ENCODE measurements at places on chromosomes 5 and 9.

DNA sequence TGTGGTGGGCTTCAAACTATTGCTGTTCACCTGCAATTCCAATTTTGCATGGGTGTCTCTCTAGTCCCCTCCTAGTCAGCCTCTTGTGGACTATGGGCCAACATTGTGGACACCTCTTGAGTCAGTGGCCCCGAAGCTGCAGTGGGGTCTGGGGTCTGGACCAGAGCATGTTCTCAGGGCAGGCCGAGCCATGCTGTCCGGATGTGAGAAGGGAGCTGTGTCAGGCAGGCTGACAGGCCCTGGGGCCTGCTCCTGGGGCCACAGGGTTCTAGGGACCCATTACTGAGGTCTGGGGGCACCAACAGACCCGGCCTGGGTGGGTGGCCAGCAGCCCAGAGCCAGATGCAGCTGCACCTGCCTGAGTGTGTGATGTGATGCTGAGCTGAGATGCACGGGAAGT is 16.5 kb upstream of the IRX4 start:
- no peak for DNase-seq

DNA sequence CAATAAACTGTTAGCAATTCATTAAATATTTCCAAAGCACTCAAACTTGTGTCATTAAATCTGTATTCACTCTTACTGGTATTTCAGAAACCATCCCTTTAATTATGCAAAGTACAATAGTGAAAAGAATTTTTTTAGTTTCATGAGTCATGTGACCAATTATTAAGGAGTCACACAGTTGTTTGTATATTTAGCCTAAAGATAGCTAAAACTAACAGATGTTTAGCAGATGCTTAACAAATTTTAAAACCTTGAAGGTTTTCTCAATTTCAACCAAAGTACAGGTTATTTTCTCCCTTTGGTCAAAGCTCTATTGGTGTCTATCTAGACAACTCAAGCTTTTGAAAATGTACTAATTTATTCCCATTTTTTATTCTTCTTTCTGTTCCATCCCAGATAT is 44.1 kb downstream of the PJA2 start:
- no peak for DNase-seq

DNA sequence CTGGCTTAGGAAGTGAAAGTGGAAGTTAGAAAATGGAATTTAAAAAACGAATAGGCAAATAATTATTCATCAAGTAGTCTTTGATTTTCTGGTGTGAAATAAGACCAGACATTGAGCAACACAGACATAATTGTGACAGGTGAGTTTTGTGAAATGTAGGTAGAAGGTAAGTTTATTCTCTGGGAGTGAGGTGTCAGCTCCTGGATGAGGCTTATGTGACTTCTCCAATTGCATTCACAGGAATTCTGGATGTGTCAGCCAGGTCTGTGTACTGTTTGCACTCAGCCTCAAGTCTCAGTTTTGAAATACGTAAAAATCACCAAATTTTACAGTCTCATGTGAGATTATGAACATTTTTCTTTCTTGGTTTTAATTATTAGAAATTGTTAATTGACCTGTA is 537.6 kb downstream of the CETN3 start:
- DNase-seq: no peak

DNA sequence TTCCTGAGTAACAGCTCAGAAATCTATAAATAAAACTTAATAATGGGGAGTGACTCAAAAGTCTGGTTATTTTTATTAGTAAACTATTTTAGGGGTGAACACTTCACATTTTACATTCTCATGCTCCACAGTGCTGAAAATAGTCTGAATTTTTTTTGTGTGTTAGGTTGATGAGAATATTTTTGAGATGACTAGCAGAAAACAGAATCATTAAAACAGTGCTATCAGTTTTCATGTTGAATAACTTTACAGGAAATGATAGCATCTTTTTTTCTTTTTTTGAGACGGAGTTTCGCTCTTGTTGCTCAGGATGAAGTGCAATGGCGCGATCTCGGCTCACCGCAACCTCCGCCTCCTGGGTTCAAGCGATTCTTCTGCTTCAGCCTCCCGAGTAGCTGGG is 60.3 kb downstream of the TMC1 start:
- no peak for DNase-seq

GRCh38 chr5:624951-625230 is 12.8 kb downstream of the CEP72 start:
- DNase-seq: no peak

GRCh38 chr5:102850503-102850902 is 95.4 kb downstream of the PAM start:
- DNase-seq: no peak

GRCh38 chr5:59062986-59063683 is 480.3 kb downstream of the RAB3C start:
- no peak for DNase-seq

GRCh38 chr9:38074441-38074961 is 5.5 kb upstream of the SHB start:
- no peak for DNase-seq

- DNase-seq: no peak
Measured at GRCh38 chr5:32686799-32687498, 24.2 kb upstream of the NPR3 start.

- no peak for DNase-seq
Measured at GRCh38 chr5:74903165-74903787, 37.1 kb upstream of the FAM169A start.

DNA sequence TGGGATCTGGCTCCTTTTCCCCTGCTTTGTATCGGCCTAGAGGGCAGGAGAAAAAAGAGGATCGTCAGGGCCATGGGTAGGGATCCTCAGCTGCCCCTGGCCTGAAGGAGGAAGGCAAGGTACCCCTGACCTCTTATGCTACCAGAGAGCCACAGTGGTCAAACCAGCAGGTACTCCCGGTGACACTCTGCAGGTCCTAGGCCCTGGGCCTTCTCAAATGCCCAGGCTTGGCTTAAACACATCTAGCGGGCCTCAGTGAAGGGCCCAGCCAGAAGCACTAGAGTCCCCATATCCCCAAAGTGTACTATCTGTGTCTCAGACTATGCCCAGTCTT is 3.5 kb downstream of the IRF1 start:
- no peak for DNase-seq

DNA sequence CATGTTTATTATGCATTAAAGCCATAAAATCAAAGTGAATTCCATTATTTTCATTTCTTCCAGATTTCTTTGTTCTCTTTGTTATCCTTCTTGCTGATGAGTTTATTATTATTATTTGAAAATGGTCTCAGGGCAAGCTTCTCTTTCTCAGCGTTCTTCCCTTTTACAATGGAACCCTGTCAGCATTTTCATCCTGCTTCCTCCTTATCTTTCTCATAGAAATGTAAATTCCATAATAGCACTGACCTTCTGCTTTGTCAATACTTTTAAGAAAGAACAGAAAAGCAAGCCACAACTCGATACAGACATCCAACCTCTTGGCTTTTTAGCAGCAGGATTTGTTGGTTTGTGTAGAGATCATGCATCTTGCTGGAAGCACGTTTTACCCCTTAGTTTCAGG is 114.0 kb upstream of the BASP1 start:
- no peak for DNase-seq

DNA sequence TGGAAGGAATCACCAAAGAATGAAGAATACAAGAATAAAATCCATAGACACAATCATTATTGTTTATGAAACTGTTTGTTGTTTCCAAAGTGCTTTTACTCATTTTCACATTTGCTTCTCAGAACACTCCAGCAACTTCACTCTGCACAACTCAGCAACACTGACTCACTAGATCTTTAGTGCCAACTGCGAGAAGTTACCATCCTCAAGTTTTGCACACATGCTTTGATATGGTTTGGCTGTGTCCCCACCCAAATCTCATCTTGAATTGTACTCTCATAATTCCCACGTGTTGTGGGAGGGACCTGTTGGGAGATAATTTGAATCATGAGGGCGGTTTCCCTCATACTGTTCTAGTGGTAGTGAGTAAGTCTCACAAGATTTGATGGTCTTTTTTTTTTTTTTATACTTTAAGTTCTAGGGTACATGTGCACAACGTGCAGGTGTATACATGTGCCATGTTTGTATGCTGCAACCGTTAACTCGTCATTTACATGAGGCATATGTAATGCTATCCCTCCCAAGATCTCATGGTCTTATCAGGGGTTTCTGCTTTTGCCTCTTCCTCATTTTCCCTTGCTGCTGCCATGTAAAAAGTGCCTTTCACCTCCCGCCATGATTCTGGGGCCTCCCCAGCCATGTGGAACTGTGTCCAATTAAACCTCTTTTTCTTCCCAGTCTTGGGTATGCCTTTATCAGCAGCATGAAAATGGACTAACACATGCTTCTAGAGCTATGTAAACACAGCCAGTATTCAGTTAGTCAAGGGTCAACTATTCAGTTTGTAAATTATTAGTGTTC is 36.9 kb downstream of the CLINT1 start:
- DNase-seq: no peak

GRCh38 chr9:4489919-4490704 is at the start of gene SLC1A1:
Gene SLC1A1 (plus strand): TSS chr9:4490468. CDS start chr9:4490680, 212 bp downstream.
- DNase-seq: no peak

DNA sequence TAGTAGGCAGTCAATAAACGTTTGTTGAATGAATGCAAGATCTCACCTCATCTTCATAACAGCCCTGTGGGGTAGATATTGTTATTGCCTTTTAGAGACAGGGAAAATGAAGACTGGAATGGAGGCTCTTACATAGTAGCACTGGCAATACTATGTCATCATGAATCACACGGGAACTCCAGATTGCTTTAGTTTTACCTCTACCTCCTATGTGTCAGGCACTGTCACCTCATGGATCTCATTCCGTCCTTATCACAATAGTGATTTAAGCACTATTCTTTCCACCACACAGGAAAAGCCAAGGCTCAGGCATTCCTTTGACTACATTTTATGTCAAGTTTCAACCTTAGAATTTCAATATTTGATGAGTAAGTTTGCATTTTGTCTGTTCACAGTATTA is 2.9 kb upstream of the EPB41L4B start:
- DNase-seq: no peak

GRCh38 chr5:11334404-11334803 is 569.8 kb downstream of the CTNND2 start:
- DNase-seq: no peak

GRCh38 chr9:98127226-98127625 is 8.2 kb upstream of the TRIM14 start:
- no peak for DNase-seq

- no peak for DNase-seq
Measured at GRCh38 chr9:88653406-88653805, 118.4 kb downstream of the NXNL2 start.

DNA sequence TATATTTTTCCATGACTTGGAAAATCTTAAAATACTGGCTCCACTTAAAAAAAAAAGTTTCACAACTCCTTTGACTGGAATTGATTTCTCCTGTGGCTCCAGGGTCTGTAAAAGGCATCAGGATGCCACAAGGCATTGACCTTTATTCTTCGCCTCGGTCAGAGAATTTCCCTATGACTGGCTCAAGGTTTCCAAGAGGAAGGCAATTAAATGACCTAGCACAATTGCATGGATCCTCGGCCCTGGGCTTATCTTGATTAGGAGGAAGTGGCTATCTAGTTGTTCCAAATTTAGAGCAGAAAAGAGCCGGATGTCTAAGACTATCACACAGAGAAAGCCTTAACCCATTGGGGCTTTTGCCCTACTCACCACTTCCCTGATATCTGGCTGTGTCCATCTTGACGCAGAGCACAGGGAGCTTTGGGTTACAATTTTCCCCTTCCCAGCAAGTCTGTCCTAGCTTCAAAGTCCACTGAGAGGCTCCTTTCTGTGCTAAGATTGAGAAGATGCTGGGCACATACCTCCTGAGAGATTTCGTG is 56.9 kb upstream of the COL15A1 start:
- DNase-seq: no peak

DNA sequence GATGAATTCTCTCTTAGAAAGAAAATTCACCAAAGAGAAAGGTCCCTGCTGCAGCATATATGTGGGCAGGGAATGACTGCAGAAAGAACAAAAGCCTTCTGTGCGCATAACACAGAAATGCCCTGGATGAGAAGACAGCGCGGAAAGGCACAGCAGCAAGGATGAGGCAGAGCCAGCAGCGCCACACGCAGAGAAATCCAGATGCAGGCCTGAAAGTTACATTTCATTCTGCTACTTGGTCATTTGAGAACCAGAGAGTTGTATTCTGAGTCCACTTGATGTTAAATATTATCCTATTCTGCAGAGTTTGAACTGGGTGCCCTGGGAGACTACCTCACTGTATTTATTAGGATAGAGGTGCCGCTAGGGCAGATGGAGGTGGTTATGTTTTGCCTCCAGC is 68.5 kb downstream of the GLDC start:
- no peak for DNase-seq

- DNase-seq: no peak
Measured at GRCh38 chr5:168778536-168778935, 199.4 kb upstream of the PANK3 start.

DNA sequence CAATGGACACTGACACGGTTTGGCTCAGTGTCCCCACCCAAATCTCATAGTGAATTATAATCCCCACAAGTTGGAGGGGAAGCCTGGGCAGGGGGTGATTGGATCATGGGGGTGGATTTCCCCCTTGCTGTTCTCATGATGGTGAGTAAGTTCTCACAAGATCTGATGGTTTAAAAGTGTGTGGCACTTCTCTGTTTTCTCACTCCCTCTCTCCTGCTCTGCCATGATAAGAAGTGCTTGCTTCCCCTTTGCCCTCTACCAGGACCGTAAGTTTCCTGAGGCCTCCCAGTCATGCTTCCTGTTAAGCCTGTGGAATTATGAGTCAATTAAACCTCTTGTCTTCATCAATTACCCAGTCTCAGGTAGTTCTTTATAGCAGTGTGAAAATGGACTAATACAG is 115.8 kb upstream of the KIF2A start:
- no peak for DNase-seq

DNA sequence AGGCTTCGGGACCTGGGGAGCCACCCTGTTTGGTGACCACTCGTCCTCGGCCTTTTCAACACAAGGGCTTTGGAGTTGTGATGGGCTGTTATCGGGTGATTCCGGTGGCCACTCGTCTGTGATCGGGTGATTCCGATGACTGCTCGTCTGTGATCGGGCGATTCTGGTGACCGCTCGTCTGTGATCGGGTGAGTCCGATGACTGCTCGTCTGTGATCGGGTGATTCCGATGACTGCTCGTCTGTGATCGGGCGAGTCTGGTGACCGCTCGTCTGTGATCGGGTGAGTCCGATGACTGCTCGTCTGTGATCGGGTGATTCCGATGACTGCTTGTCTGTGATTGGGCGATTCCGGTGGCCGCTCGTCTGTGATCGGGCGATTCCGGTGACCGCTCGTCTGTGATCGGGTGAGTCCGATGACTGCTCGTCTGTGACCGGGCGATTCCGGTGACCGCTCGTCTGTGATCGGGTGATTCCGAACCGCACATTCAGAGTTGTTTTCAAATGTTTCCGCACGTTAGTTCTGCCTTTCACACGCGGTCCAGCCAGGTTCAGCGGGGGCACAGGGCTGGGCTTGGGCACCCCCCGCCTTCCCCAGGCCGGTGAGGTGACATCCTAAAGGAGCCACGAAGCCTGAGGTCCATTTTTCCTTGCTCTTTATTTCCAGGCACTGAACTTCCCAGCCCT is 30.3 kb downstream of the TPPP start:
- DNase-seq: no peak

- no peak for DNase-seq
Measured at GRCh38 chr5:53178830-53179229, 69.3 kb upstream of the MOCS2 start.

- DNase-seq: no peak
Measured at GRCh38 chr5:145247745-145248040, 587.4 kb downstream of the PRELID2 start.

- no peak for DNase-seq
Measured at GRCh38 chr9:86940774-86941173, 6.5 kb downstream of the GAS1 start.

- DNase-seq: no peak
Measured at GRCh38 chr9:127489471-127490115, 38.3 kb downstream of the LRSAM1 start.

Data from stimulated activated CD8-positive, alpha-beta memory T cell treated with anti-CD3 and anti-CD28 coated beads, Interleukin-4, amount 100 ng/mL, for 4 hours (primary cell).